Effector memory CD4-positive, alpha-beta T cell (primary cell): ENCODE measurements at places on chromosomes 3 and 15.

GRCh38 chr3:125221831-125222230 lies 9.3 kb upstream of the SLC12A8 start:
- H3K27me3 ChIP-seq = no peaks in the 10 kb centered on the region
- no peaks in the 10 kb centered on the region for H3K4me1 ChIP-seq
- no peak for DNase-seq
- no peaks in the 10 kb centered on the region for H3K36me3 ChIP-seq
- H3K27ac ChIP-seq = no peak overlapping the region
- H3K4me3 ChIP-seq = no peak overlapping the region

DNA sequence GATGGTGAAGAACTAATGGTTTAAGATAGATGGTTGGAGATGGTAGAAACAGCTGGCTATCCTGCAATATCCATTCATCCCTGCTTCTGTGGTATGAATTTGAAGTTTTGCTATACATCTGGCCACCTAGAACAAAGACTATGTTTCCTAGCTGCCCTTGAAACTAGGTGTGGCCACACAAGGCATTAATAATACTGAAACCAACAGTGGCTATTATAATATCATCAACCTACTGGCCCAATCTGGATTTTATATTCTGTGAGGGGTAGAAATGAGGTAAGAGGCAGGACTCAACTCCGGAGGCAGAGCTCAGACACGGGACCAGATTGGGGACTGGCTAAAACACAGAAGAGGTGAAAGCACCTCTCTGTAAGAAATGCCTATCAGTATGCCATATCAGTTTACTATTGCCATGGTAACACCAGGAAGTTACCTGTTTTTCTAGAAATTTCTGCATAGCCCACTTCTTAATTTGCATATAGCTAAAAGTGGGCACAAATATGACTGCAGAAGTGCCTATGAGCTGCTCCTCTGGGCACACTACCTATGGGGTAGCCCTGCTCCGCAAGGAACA lies 8.4 kb downstream of the IFT80 start:
- no peaks in the 10 kb centered on the region for H3K36me3 ChIP-seq
- DNase-seq = no peak
- no peak overlapping the region for H3K4me3 ChIP-seq
- no peak overlapping the region for H3K27ac ChIP-seq
- no peaks in the 10 kb centered on the region for H3K4me1 ChIP-seq
- H3K27me3 ChIP-seq = no peaks in the 10 kb centered on the region

- H3K36me3 ChIP-seq = no peaks in the 10 kb centered on the region
- no peak for DNase-seq
- no peak overlapping the region for H3K27ac ChIP-seq
- H3K4me1 ChIP-seq = no peaks in the 10 kb centered on the region
- H3K4me3 ChIP-seq = no peak overlapping the region
These were observed 57.6 kb upstream of the LIPC start for GRCh38 chr15:58374147-58374546.

DNA sequence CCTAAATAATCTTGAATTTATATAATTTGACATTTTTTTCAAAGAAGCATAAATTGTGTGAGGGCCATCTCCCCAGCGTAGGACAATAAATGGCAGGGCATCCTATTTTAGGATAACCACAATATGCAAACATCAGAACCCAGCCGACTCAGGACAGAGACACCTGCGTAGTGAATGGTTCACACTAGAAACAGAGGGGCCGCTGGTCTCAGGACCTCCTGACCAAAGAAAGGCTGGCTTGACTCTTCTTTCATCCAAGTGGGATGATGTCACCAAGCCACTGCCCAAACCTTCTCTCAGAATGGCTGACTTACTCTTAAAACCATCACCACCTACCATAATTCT lies 162.1 kb downstream of the FOXP1 start:
- H3K27me3 ChIP-seq = no peaks in the 10 kb centered on the region
- H3K27ac ChIP-seq = peak overlapping the region; percentile 37
- H3K4me3 ChIP-seq = no peak overlapping the region
- H3K4me1 ChIP-seq = peaks cover 20% of the 10 kb centered on the region

DNA sequence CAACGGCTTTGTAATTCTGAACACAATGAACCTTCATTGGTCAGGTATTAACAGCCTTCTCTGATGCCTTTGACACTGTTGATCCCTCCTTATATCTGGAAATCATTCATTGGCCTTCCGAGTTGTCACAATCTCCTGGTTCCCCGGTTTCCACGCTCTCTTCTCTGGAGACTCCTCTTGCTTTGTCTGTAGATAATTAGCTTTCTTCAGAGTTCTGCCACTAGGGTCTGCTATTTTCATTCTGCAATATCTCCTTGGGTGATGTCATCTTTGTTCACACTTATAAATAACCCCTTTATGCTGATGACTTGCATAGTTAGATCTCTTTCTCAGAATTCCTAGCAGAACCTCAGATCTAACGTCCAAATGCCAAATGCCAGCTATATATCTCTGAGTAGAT lies 583.8 kb upstream of the ZNF717 start:
- no peaks in the 10 kb centered on the region for H3K4me1 ChIP-seq
- H3K36me3 ChIP-seq = no peaks in the 10 kb centered on the region

- no peaks in the 10 kb centered on the region for H3K27me3 ChIP-seq
- H3K4me3 ChIP-seq = no peak overlapping the region
- no peak overlapping the region for H3K27ac ChIP-seq
- DNase-seq = no peak
- H3K4me1 ChIP-seq = no peaks in the 10 kb centered on the region
- peaks cover 21% of the 10 kb centered on the region for H3K36me3 ChIP-seq
These were observed 16.0 kb upstream of the SCAP start for GRCh38 chr3:47491777-47492176.

DNA sequence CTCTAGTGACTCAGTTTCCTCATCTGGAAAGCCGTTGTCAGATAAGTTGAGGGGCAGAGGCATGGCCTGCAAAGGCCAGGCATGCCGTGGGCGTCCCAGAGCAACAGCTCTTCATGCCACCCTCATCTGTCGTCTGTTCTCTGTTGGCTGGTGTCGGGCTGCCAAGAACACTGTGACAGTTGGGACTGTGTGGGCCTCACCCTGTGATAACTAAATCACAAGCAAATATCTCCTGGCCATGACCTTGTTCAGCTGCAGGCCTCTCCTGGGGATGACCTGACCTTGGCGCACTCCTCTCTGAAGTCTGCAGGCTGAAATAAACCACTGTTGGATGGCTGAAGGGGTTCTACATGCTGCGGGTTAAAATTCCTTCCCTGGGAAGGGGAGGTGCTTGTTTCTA lies 145.9 kb downstream of the SHQ1 start:
- no peak for DNase-seq
- H3K36me3 ChIP-seq = no peaks in the 10 kb centered on the region
- H3K27me3 ChIP-seq = no peaks in the 10 kb centered on the region
- H3K27ac ChIP-seq = no peak overlapping the region
- no peak overlapping the region for H3K4me3 ChIP-seq

GRCh38 chr15:48962662-48963523 lies 826 bp downstream of the SHC4 start:
- peak overlapping the region; percentile 59 for H3K4me3 ChIP-seq
- DNase-seq = no peak
- no peak overlapping the region for H3K27ac ChIP-seq
- no peaks in the 10 kb centered on the region for H3K36me3 ChIP-seq
- H3K4me1 ChIP-seq = peaks cover 10% of the 10 kb centered on the region
- H3K27me3 ChIP-seq = peaks cover 19% of the 10 kb centered on the region
